ENCODE measurements at places on chromosomes 1 and 21. TPM values are rescaled to one million over a fixed set of nuclear protein-coding genes. Genes with fewer than 3 reads are reported as not detected.

DNA sequence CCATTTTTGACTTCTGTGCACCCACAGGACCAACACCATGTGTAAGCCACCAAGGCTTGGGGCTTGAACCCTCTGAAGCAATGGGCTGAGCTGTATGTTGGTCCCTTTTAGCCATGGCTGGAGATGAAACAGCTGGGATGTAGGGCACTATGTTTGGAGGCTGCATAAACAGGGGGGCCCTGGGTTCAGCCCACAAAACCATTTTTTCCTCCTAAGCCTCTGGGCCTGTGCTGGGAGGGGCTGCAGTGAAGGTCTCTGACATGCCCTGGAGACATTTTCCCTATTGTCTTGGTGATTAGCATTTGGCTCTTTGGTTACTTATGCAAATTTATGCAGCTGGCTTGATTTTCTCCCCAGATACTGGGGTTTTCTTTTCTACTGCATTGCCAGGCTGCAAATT, 144.9 kb downstream of the ZNF326 start:
- DNase-seq, result no peak

DNA sequence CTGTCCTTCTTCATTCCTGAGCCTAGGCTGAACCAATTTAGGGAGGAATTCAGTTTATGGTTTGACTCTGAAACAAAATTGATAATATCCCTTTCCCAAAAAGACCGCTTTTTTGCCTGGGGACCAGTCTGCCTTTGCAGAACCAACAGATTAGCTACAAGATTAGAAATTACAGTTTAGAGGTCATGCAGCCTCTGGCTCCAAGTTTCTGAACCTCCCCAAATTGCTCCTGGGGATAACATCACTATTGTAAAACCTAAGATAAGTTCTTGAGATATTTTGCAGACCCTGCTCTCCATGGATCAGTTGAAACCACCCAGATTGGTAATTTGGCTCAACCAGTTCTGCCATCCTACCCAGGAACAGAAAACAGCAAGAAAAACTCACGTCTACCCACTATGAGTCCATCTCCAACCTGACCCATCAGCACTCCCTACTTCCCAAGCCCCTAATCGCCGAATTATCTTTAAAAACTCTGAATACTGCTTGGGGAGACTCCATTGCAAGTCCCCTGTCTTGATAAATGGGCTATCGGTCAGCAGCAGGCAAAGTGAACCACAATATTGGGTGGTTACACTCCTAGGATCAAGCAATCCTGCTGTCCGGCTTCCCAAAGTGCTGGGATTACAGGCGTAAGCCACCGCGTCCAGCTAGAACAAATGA, 605 bp upstream of the RABGGTB start:
- no peak for DNase-seq

DNA sequence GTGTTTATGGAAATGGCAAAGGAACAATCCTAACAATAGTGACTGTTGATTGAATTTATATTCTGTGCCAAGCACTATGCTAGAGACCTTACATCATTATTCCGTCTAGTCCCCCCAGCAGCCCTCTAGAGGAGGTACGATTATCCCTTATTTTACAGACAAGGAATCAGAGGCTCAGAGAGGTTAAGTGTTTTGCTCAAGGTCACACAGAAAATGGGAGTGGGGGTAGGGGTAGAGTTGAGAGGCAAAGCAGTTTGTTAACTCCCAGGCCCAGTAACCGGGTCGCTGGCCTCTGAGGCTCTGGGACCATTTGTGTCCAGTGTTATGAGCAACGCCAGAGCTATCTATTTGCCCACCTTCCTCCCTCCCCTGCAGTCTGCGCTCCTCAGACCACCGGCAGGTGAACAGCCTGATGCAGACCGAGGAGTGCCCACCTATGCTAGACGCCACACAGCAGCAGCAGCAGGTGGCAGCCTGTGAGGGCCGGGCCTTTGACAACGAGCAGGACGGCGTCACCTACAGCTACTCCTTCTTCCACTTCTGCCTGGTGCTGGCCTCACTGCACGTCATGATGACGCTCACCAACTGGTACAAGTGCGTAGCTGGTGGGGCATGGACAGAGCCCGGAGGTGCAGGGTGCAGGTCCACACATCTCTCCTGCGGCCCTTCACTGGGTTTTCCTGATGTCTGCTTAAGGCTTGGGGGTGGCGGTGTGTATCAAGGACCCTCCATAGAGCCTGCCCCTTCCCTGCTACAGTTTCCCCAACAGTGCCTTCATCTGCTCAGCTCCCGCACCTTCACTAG, 19.8 kb downstream of the SERINC2 start:
- no peak for DNase-seq

DNA sequence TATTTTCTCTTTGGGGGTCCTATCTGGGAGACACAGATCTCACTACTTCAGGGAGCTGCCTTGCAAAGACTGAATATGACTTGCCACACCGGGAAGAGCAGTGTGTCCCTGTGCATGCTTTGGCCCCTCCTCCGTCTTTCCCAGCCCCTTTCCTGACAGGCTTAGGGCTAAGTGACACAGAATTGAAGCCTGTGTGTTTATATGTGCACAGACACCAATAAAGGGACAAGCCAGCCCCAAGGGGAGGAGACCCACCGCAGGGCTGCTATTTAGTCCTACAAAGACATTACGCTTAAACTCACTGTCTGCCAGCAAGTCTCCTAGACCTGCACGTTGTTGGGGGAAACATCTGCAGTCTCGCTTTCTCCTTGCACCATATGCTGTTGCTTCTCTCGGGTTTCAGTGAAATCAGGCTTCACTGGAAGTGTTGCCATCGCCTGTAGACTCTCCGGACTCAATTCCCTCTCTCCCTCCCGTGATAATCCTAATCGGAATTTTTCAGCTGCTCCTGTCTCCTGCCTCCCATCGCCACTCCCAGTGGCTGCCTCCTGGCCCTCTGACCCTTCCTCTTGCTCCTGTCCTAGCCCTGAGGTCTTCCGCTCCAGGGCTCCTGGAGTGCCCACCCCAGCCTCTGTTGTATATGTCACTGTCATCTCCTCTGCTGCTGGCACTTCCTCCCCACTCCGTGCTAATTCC, 58.5 kb upstream of the LRRC53 start:
- no peak for DNase-seq

GRCh38 chr1:64790832-64791487, 46.1 kb downstream of the RAVER2 start:
- DNase-seq, result no peak

DNA sequence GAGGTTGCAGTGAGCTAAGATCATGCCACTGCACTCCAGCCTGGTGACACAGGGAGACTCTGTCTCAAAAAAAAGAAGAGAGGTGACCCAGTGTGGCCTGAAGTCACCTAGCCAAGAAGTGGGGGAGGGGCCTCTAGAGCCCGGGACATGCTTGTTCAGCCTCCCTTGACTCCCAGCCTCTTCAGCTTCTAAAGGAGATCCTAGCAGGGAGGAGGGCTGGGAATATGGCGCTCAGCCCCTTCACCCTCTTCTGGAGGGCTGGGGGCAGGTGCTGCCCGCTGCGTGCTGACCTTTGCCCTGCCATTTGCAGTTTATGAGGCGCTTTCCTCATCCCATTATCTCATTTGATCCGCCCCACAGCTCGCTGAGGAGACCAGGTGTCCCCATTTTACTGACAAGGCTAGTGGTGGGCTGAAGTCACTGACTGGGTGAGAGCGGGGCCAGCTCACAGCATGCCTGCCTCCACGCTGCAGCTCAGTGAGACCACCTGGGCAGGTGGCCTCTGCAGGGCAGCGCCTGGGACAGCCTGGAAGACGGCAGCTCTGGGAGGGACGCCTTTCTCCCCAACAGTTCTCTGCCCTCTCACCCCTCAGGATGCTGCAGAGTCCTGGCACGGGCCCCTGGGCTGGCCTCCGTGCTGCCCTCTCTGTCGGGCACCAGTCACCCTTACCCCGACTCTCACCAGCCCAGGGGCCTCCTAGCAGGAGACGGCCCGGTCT, 7.5 kb downstream of the ELF3 start:
- DNase-seq, result no peak

DNA sequence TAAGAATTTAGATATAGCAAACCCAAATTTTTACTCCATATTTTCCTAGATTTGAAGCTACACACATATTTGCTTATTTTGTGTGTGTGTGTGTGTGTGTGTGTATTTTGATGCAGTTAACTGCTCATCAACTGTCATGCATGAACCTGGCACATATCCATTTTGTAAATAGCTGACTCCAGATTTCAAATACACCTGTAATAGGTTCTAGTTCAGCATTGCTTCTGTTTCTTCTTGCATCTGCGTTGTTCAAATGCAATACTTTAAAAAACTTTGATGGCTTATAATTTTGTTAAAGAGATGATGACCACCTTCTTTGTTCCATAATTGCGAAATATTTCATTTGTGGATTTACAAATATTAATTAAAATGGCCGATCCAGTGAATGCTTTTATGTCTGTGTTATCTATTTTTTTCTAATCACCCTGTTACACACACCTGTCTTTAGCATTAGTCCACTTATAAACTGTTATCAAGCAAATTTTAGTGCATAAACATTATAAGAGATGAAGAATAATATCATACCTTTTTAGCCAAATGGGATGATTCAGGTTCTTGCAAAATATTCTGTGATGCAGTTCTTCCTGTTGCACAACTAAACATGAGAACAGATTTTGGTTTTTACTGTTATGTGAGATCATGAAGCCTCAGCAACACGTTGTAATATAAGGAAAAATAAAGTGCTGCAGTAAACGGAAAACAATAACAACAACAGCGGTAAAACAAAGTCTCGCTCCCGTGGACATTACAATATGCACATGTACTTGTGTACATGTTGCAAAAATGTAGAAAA, 12.7 kb upstream of the S100A11 start:
- no peak for DNase-seq

- no peak for DNase-seq
Observed at GRCh38 chr1:9621032-9621431, 30.5 kb upstream of the PIK3CD start.

- DNase-seq, result no peak
Observed at GRCh38 chr1:23194119-23194984, 22.9 kb downstream of the HTR1D start.

DNA sequence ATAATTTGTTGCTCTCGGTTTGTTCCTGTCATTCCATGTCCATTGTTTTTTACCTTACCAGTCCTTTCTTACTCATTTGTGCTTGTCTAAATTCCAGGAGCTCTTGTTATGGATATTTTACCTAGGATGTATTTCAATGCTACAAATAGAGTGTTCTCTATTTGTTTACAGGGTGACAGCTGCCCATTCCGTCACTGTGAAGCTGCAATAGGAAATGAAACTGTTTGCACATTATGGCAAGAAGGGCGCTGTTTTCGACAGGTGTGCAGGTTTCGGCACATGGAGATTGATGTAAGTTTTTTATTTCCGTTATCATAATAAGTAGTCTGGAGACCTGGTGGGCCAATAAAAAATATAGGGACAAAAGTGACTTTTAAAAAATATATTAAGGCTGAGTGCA, 23.0 kb downstream of the ZBED6 start:
- no peak for DNase-seq

Gene KIRREL1
- total RNA-seq, result 46.3 TPM

Gene LYPD8
- total RNA-seq, result not detected

Gene CYYR1
- 27.5 TPM for total RNA-seq

Gene HCN3
- total RNA-seq, result 13.6 TPM

All from progenitor cell of endocrine pancreas (in vitro differentiated cells).